ENCODE measurements at places on chromosomes 11 and 22.

- no peak for DNase-seq
These were observed 305.7 kb downstream of the BLID start for GRCh38 chr11:121810291-121810690.

GRCh38 chr11:87926250-87926970, 248.8 kb downstream of the RAB38 start:
- DNase-seq: no peak

DNA sequence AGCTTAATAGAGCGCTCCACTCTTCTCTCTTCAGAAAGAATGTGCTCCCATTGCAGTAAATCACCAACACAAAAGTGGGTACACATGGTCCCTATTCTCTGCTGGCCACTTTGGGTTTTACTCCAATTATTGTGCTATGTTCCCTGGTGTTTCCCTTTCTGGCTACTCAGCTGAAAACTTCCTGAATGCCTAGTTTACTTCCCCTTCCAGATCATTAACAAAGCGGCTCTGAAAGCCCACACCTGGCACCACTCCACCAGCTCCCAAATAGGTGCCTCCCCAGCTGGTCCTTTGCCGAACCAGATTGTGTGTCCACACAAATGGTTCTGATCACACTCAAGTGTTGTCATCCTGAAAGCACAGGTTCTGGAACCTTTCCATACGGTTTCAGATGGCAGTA, 443.7 kb downstream of the NTM start:
- no peak for DNase-seq

- no peak for DNase-seq
These were observed 7.5 kb downstream of the HSPA8 start for GRCh38 chr11:123054301-123055065.

DNA sequence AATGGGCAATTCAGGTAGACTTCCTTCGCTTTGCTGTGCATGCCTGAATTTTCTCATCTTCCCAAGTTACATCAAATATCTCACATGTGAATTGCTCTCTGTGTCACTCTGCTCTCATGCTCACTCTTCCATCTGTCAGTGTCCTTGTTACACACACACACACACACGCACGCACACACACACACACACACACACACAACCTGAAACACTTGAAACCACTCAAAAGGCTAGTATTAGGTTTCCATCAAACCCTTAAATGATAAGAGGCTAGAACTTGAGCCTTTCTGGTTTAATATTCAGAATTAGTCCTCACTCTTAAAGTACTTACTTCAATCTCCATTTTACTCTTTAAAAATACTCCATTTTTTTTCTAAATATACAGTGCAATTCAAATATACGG, 282.4 kb downstream of the C11orf87 start:
- no peak for DNase-seq

DNA sequence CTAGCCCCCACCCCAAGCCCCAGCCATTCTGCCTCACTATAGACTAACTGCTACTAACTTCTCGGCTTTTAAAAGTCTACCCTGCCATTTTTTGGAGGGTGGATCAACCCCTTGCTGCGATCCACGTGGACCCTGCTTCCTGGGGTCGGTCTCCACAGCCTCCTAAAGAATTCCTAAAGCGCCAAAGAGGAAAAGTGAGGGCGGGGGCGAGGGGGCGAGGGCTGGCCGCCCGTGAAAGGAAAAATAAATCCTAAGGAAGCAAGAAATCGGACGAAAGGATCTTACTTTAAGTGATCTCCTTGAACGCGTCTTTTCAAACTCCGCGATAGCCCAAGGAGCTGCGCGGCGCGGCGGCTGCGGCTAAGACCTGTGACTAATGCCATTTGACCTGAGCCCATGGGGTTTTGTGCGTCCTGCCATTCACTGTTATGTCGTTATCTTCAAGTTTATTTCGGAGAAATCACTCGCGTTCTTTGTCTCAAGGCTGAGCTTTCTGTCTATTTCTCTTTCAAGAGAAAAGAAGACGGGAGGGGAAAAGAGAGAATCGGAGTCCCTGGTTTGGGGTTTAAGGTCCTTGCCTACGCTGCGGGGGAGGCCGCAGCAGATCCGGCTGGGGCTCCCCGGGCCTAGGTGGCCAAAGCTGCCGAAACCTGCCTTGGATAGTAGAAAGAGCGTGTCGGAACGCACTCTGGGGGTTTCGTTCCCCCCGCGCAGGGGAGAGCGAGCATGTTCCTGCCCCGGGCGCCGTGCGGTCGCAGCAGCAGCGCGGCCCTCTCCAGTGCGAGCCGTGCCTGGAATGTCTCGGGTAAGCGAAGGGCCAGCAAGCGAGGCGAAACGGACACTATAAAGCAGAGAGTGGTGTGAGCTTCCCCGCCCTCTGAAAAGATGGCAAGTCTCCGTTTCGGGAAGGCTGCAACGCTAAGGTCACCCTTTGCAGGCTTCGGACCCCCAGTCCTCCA, 2.8 kb upstream of the DBX1 start:
- no peak for DNase-seq

DNA sequence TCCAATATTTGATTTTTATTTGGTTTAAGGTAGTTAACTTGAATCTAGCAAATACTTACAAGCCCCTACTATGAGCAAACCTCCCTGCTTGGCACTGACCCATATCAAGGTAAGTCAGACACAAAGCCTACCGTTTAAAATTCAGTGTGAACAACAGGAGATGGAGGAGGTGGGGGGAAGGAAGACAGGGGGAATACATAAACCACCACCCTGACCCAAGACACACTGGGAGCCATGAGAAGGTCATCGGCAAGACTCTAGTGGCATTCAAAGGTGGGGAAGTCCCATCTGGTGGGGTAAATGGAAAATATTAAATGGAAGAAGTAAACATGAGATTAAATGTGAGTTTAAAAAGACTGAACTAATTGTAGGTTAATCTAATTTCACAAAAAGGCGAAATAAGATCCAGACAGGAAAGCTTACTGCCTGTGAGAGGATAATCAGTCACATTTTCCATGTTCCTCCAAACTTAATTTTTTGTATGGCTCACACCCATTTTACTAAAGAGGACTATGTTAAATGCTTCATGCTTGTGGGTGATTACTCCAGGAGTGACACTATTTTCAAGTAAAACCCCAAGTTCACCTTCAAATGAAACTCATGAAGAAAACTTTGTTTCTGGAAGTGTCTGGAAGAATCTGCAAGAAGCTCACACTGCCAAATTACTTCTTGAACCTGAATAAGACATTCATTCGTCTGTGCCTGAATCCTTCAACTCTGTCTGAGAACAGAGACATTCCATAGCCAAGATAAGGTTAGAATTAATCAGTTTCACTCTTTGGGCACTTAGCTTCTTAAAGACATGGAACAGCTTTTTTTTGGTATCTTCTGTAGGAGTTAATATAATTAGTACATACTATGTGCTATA, 51.7 kb downstream of the PITPNB start:
- no peak for DNase-seq

All from bone marrow (tissue), 2 donors.